ENCODE measurements at places on chromosomes 11 and 22.

DNA sequence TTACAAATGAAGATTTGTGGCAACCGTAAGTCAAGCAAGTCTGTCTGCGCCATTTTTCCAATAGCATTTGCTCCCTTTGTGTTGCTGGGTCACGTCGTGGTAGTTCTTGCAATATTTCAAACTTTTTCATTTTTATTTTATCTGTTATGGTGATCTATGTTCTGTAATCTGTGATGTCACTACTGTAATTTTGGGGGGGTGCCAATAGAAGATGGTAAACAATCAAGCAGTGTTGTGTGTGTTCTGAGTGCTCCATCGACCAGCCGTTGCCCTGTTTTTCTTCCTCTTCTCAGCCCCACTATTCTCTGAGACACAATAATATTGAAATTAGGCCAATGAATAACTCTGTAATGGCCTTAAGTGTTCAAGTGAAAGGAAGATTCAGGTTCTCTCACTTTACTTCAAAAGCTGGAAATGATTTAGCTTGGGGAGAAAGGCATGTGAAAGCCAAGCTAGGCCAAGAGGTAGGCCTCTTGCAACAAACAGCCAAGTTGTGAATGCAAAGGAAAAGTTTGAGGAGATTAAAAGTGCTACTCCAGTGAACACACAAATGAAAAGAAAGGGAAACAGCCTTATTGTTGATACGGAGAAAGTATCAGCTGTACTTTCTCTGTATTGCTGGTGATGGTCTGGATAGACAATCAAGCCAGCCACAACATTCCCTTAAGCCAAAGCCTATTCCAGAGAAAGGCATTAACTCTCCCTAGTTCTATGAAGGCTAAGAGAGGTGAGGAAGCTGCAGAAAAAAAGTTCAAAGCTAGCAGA is 7.5 kb downstream of the ZC3H12C start:
- DNase-seq, result no peak

DNA sequence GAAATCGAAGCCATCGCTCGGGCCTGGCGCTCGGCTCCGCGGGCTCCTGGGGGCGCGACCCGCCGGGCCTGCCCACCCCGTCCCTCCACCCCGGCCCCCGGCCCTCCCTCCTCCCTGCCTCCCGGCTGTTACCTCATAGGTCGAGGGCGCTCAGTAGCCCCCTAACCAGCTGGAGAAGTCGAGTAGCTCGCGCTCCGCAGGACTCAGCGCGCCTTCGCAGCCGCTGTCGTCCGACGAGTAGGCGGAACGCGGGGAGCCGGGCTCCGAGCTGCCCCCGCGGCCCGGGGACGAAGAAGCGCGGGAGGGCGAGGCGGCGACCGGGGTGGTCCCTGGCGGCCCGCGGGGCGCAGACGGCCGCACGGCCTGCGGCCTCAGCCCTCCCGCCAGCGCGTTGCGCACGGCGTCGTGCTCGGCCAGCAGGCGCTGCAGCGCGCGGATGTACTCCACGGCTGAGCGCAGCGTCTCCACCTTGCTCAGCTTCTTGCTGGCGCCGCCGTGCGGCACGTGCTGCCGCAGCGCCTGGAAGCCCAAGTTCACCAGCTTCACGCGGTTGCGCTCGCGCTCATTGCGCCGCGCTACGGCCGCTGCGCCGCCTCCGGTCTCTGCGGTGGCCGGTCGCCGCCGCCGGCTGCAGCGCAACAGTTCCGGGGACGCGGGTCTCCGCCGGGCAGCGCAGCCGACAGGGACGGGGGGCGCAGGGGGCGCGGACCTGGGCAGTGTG is 627 bp downstream of the ASCL2 start:
- peak; percentile 80 for DNase-seq

- DNase-seq, result peak; percentile 31
Observed at GRCh38 chr11:78860720-78861422, 286.2 kb upstream of the NARS2 start.

DNA sequence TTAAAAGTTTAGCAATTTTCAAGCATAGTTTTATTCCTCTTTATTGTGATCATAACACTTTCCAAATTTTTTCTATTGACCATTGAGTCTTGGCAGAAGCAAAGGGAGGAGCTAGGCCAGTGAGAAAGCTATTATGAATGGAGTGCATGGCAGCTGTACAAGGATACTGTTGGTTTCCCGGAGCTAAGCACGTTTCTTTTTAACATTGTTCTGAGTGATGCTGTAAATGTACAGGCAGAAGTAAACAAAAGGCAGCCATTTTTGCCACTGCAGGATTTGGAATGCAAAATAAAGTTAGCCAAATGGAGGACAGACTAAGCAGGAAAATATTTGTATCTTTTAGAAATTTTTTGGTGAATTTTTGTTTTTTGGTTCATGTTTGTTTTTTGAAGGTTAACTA is 16.2 kb downstream of the CBL start:
- DNase-seq, result peak; percentile 34

GRCh38 chr11:13294771-13295579 is 17.4 kb downstream of the BMAL1 start:
- no peak for DNase-seq

DNA sequence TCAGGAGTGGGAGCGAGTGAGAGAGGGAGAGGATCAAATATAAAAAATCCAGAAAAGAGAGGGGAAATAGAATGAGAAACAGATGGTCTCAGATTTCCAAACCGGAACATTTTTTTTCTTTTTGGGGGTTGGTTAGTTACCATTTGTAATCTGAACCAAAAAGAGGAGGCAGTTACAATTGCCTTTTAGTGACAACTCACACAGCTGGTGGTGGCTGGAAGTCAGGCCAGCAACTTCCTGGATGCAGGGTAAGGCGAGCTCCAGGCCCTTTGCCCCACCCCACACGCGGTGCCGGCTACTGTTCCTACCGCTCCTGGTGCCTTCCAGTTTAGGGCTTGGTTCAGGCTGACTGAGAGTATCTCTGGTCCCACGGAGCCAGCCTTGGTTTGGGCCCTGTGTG is 21.0 kb upstream of the UBASH3B start:
- DNase-seq, result peak; percentile 54

DNA sequence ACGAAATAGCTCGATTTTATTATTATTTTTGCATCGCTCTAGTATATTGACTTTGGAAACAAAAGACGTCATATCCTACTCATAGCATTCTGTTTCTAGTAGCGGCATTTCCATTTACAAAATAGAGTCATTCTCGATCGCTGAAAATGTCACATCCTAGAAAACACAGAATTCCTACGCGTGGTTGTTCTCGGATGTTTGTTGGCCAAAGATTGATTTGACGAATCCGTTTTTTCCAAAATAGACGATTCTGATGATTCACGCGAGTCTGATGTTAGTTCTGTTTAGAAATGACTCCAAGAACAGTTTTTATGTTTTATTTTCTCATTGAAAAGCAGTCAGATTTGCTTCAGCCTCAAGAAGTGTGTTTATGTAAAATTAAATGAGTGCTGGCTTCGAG is 47.6 kb downstream of the SMIM38 start:
- DNase-seq, result no peak

DNA sequence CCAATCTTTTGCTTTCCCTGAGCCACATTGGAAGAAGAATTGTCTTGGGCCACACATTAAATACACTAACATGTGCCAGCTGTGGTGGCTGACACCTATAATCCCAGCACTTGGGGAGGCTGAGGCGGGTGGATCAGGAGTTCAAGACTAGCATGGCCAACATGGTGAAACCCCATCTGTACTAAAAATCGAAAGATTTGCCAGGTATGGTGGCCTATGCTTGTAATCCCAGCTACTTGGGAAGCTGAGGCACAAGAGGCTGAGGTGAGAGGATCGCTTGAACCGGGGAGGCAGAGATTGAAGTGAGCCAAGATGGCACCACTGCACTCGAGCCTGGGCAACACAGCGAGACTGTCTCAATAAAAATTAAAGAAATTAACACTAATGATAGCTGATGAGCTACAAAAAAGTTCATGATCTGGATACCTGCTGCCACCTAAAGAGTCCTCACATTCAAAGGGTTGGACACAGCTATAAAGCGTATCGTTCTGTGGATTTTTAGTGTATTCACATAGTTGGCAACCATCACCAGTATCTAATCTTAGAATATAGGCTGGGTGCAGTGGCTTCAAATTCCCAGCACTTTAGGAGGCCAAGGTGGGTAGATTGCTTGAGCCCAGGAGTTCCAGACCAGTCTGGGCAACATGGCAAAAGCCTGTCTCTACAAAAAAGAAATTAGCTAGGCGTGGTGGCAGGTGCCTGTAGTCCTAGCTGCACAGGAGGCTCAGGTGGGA is 3.4 kb upstream of the LDHC start:
- no peak for DNase-seq

DNA sequence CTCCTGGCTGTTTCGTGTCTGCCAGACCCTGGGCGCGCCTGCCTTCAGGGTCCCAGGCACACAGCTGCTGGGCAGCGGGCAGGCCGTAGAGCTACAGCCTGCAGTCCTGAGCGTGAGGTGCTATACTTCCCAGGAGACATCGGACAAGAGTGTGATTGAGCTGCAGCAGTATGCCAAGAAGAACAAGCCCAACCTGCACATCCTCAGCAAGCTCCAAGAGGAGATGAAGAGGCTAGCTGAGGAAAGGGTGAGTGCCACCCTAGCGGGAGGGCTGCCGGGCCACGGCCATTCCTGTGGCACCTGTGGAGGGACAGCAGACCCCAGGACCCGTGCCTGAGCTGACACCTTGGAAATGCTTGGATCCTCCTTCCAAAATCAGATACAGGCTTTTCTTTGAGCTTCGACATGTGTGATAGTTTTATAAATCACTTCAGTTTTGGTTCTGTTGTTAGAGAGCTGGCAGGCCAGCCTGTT is 7.1 kb upstream of the RANBP1 start:
- DNase-seq, result no peak

DNA sequence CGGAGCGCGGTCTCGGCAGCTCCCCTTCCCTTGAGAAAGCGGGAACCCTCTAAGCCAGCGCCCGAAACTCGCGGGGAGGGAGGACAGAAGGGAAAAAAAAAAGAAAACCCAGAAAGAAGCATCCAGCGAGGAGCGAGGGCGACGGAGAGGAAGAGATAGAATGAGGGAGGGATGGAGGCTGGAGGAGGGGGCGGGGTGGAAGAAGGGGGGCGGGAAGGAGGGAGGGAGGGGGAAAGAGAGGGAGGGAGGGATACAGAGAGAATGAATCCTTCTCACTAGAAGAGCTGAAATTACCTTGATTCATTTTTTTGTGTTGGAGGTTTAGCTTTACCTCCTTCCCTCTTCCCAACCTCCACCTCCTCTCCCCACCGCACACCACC is 19.3 kb upstream of the BDNF start:
- no peak for DNase-seq

GRCh38 chr11:62253999-62254542 is 12.0 kb downstream of the SCGB1D2 start:
- DNase-seq, result no peak
